ENCODE measurements at places on chromosomes 4 and X.

GRCh38 chr4:39464886-39465501 lies 6.1 kb downstream of the LIAS start:
- no peak for DNase-seq

DNA sequence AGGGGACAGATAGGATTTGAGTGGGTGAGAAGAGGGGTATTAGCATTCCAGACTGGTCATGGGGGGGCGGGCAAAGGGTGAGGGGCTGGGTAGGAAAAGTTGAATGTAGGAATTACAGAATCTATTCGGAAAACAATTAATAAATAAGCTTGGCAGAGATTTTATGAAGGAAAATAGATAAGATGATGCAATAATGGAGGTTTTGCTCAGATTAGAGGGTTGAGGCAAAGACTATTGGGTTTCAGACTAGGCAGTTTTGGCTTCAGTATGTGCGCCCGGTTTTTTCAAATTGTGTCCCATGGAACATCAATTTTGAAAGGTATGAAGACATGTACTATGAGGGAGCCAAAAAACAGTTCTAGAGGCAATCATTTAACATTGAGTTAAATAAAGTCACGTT lies 410.6 kb downstream of the SPRY1 start:
- no peak for DNase-seq

DNA sequence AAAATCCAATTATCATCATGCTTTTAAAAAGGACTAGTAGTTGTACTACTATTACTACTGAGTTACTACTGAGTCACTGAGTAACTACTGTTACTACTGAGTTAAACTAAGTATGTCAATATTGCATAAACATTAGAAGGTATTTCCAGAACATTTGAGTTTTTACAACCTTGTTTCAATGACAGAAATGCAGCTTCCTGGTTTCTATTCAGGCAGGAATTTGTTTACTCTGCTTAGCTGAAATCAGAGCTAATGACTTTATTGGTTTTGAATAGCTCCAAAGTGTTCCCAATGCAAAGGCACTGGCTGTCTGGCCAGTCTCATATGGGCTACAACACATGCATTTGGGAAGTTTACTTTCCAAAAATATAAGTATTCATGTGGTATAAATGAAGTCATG lies 12.0 kb downstream of the RPS6KA6 start:
- no peak for DNase-seq

DNA sequence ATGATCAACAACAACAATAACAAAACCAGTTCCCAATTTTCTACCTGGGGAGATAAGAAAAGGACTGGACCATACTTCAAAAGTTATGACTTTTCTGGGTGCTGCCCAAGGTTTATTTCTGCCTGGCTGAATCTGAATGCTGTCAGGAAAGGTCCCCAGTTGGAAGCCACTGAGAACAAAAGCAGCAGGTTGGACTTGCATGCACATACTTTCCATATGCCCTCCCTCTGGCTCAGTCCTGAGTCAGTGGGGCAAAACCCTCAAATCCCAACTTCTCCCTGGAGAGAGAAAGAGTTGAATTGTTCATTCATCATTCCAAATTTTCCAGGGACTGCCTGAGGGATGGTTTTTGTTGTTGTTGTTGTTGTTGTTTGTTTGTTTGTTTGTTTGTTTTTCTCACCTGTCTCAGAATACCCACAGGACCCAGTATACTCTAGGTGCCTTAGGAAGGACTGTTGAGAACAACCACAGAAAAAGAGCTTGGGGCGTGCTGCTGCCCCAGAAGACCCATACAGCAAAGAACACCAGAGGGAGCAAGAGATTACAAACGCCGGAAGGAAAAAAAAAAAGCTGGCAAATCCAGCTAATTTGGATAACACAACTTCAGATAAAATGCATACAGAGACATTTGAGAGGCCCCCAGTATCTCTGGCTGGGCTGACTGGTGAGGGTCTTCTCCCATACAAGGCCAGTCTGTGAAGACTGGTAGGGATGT lies 138.9 kb upstream of the INPP4B start:
- no peak for DNase-seq
